Suppressor macrophage treated with lipopolysaccharide for 4 hours (primary cell): ENCODE measurements at places on chromosomes 4 and X.

- no peak for DNase-seq
Observed at GRCh38 chr4:167956676-167957075, 135.7 kb upstream of the ANXA10 start.

- peak; percentile 30 for DNase-seq
Observed at GRCh38 chrX:102934624-102935023, 2.4 kb upstream of the RAB40AL start.

DNA sequence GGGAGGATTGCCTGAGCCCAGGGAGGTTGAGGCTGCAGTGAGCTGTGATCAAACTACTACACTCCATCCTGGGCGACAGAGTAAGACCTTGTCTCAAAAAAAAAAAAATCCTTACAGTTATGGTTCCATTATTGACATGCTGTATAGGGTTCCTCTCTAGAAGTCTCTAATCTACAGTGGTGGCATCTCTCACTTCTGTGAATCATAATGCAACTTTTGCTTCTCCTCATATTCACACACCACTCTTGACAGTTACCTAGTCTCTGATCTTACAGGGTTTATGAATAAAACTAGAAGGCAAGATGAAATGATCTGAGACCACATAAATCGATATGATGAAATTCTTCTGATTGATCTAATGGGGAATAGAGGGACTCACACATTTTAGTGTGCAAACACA is 40.6 kb downstream of the DOCK11 start:
- DNase-seq = no peak

DNA sequence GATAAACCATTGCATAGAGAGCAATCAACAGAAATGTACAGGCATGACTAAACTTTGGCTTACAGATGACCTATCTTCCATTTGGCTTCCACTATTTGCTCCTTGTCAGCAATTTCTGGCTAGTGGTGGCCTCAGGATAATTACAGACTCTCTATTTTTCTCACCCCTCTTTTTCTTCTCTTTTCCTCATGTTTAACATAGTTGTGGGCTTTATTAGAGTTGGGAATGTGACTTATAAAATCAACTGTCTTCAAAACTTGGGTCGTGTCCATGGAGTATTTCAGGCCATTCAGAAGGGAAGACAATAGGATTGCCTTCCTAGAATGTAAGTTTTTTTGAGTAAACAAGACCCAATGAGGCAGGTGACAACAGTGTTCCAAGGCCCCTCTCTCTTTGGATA is 236.2 kb downstream of the FRAS1 start:
- no peak for DNase-seq

GRCh38 chrX:21255032-21255618 is 119.1 kb upstream of the CNKSR2 start:
- DNase-seq = no peak

DNA sequence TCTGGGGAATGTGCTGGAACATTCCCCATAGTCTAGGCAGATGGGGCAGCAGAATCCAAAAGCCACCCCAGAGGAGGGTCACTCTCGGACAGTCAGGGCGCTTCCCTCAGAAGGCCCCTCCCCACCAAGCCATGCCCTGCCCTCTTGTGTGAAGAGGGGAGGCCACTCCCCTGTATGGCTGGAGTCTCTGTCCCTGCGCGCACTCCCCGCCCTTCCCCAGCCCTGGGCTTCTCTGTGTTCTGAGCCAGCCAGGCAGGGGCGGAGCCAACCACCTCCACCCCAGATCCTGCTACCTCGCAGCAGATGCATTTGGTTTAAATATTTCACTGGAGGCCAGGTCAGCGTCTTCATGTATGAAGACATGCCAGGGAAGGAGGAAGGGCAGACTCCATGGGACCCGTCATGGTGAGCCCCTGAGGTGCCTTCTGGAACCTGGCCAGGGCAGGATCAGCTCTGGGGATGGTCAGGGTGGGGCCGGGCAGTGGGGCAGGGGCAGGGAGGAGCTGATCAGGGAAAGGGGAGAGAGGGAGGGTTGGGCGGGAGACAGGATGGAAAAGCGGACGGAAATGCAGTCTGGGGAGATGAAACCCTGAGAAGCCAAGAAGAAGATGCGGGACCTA is 107.3 kb downstream of the ADRA2C start:
- no peak for DNase-seq

- DNase-seq = no peak
Observed at GRCh38 chrX:31021537-31021936, 50.3 kb downstream of the FTHL17 start.

GRCh38 chr4:92497141-92497540 is 193.4 kb downstream of the GRID2 start:
- no peak for DNase-seq

GRCh38 chrX:69597399-69597798 is 18.5 kb upstream of the EDA start:
- no peak for DNase-seq

GRCh38 chrX:43693602-43694406 is 37.7 kb downstream of the MAOA start:
- DNase-seq = peak; percentile 4

- no peak for DNase-seq
Observed at GRCh38 chrX:66684196-66684595, 45.3 kb upstream of the EDA2R start.

DNA sequence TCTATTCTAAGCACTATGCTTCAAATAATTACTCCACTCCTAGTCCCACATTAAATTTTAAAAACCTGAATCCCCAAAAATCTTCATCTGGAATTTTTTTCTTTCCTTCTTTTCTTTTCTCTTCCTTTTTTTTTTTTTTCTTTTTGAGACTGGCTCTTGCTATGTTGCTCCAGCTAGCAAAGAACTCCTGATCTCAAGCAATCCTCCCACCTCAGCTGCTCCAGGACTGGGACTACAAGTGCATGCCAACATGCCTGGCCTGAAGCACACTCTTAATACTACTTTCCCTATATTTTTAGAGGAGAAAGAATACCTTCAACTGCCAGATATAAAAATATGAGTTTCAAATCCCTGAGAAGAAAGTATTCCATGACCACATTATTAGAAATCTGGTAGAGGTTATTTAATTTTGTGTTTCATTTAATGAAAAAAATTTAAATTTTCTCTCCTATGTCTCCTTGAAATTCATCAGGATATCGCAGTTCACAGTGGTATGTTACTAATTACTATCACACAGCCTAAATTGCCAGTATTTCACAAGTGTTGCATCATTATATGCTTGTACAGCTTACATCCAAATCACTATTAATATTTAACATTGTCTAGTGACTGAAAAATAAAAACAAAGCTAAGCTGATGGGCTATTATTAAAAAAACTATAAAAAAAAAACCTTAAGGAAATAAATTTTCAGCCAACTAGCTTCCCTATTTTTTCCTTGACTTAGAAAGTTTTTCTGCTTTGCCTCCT is 227.8 kb downstream of the NAF1 start:
- DNase-seq = no peak

DNA sequence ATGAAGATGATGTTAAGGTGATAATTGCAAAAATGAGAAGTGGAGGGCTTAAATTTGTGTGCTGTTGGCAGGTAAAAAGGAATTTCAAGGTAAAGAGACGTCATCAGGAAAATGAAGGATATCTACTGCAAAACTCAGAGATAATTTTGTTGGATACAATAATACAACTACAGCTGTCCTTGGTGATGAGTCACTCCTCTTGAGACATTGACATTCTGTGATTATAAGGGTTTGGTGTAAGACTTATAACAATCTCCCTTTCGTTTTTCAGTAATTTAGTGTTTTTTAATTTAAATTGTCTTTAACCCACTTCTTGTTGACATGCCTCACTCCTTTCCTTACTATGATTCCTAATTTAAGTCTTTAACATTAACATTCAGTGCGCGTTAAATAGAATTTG is 1074.1 kb upstream of the SLIT2 start:
- no peak for DNase-seq

DNA sequence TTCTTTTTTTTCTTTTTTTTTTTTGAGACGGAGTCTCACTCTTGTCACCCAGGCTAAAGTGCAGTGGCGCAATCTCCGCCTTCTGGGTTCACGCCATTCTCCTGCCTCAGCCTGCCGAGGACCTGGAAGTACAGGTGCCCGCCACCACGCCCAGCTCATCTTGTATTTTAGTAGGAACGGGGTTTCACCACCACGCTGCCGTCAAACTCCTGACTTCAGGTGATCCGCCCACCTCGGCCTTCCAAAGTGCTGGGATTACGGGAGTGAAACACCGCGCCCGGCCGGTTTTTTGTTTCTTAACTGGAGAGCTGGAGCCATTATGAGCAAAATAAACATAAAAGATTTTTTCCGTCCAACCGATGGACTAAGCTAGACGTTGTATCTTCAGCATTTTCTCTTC is 1.9 kb upstream of the WDR17 start:
- DNase-seq = no peak

GRCh38 chr4:19838858-19839257 is 412.8 kb upstream of the SLIT2 start:
- DNase-seq = no peak
